BE2C (cell line): ENCODE measurements at places on chromosomes 12 and 14.

DNA sequence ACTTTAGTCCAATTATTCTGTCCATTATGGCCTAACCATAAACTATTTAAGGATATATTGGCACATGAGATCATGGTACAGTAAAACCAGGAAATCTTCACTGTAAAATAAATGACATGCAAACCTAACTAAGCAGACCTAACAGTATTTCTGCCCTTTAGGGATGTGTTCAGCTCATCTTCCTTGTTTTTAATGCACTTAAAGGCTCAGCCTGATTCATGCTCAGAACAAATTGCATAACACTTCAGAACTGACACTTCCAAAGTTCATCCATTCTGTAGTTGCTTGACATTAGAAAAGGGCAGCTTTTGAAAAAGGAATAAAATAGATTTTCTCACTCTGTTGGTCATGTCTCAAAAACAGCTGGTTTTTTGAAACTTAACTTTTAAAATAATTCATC, 708.5 kb downstream of the C12orf50 start:
- no peak for DNase-seq

DNA sequence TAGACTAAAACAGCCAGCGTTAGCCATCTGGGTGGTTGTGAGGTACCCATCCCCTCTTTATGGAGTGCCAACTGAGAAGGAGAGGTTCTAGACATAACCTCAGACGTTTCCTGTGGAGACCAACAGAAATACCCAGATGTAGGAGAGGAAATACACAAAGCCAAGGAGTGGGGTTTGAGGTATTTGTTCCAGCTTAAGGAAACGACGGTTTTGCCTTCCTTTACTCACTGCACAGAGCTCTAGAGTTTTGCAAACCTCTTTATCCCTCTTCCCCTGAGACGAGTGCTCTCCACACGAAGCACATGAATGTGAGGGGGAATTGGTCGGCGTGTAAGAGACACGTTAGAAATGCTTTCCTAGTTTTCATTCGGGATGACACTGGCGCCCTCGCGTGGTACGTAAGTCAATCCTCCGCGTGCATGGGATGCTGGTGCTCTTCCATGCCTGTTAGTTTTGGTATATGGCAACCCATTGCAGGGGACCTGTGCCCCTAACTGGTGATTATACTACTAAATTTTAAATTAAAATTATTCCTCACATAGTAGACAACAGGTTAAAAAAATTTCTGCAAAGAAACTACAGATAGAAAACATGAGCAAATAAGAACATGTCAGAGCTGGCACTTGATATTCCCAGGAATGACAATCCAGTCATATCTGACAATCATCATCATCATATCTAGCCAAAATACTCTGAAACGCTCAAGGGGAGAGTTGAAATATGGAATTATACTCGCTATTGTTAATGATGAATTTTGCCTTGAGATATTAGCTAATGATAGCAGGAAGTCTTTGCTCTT, 121.7 kb downstream of the PPM1H start:
- DNase-seq = peak; percentile 55

- no peak for DNase-seq
Observed at GRCh38 chr12:132525011-132525832, 35.3 kb downstream of the FBRSL1 start.

DNA sequence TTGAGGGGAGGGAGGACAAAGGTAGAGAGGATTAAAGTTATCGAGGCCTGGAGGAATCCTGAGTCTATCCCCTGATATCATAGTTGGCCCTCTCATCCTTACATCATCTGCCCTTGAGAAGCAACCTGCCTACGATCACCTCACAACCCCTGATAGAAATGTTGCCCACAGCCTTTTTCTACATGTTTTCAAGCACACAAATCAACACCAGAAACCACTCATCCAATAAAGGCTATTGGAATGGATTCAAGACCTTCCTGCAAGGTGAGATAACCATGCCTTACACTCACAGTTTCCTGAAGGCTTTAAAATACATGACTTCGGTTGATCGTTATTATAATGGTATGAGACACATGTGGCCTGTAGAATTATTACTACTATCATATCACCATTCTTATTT, 175.7 kb upstream of the EGLN3 start:
- DNase-seq = no peak

DNA sequence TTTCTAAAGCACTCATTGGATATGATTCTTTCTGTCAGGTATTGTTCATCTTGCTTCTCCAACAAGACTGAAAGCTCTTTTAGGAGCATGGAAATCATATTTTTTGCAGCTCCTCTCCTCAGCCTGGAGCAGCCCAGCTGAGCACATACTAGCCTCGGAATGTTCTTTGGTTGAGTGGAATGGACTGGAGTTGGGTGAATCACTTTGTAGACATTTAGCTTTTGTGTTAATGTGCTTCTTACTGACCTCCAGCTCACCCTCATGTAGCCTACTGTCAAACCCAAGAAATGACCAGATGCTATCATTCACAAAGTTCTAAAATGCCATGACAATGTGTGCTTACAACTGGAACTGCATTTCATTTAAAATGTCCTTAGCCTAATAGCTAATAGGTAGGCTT, 161.1 kb downstream of the NUAK1 start:
- DNase-seq = no peak

GRCh38 chr14:100434033-100434601, 111.0 kb downstream of the SLC25A47 start:
- DNase-seq = no peak

GRCh38 chr12:124370851-124371250, 76.0 kb downstream of the RFLNA start:
- DNase-seq = no peak

- DNase-seq = no peak
Observed at GRCh38 chr12:15429262-15429661, 107.0 kb downstream of the PTPRO start.

DNA sequence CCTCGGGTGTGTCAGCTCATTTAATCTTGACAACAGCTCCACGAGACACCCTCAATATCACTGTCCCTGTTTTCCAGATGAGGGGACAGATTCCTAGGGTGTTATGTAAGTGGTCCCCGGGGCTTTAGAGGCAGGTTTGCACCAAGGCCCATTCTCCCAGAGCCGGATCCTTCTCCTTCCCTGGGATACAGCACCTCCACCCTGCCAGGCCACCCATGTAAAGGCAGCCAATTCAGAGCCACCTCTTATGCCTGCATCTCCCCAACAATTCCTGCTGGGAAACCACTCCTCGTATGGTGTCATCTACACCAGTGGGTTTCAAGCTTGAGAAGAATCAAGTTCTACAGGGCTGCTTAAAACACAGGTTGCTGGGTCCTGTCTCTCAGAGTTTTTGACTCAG, 4.1 kb upstream of the CYP46A1 start:
- no peak for DNase-seq

DNA sequence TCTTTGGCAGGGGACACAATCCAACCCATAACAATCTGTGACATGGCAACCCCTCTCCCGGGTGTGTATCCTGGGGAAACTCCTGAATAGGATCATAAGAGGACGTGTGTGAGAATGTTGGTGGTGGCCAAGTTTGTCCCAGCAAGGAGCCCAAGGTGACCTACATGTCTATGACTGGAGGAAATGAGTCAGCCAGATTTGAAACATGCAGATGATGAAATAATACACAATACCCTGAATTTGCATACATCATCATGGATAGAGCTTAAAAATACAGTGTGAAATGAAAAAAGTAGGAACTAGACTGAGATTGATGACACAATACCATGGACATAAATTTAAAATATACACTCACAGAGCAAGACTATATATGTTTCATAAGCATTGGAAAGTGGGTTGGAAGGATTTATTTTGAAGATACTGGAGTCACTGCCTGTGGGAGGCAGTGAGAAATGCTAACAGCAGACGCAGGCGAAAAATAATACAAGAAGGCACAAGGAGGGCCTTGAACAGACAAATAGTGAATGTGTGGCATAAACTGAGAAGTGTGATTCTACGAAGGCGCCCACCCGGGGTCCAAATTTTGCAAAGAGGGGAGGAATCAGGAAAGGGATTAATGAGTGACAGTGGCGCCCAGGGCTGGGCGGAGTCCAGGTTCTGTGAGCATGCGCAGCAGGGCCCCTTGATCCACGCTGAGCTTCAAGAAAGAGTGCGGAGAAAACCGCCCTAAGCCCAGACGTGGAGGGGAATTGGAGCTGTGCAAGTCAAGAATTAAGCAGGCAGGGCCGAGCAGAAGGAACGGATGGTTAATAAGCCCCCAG, 7.0 kb upstream of the MAP1LC3B2 start:
- no peak for DNase-seq

- no peak for DNase-seq
Observed at GRCh38 chr12:83473408-83474095, 786.8 kb downstream of the TMTC2 start.

DNA sequence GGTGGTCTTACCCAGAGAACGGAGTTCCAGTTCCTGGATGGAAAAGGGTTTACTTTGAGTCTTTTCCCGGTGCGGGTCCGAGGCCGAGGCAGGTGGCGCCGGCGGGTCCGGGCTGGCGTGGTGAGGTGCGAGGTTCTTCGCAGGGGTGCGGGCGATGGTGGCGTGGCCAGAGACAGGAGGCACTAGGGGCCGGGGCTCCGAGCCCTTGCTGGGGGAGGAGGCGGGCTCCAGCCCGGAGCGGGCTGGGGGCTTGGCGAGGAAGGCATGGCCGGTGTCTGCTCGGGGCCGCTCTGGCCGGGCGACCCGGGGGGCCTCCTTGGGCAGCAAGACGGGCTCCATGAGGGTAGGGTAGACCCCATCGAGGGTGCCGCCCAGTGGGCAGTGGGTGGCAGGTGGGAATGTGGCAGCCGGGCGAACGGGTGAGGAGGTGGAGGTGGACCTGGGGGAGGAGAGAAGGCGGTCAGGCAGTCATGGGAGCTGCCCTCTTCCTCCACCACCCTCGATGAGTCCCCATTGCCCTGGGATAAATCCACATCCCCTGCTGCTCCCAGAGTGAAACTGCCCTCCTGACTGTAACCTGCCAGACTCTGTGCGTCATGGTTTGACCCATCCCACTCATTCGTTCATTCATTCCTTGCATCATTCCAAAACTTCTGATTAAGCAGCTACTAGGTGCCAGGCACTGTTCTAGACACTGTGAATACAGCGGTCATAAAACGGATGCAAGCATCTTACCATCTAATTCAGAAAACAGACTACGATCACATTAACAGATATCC, 42.0 kb downstream of the RFLNA start:
- DNase-seq = no peak

DNA sequence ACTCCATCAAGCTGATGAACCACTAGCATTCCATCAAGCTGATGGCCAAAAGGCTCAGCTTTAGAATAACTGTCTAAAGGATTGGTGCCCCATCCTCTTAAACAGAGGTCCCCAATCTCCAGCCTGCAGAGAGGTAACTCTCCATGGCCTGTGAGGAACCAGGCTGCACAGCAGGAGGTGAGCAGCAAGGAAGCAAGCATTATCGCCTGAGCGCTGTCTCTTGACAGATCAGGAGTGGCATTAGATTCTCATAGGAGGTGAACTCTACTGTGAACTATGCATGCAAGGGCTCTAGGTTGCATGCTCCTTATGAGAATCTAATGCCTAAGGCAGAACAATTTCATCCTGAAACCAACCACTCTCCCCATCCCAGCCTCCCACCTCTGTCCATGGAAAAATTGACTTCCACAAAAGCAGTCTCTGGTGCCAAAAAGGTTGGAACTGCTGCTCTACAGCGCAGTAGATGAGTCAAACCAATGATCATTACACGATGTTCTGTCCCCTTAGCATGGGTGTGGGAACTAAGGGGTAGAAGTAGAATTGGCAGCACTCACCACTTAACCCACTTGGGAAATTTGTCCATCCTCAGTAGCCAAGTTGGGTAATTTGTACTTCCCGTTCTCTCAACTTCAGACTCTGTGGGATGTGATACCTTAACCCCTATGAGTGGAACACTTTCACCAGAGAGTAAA, 66.9 kb downstream of the ANKS1B start:
- DNase-seq = no peak

- no peak for DNase-seq
Observed at GRCh38 chr14:23406244-23406643, 1.8 kb downstream of the MYH6 start.

DNA sequence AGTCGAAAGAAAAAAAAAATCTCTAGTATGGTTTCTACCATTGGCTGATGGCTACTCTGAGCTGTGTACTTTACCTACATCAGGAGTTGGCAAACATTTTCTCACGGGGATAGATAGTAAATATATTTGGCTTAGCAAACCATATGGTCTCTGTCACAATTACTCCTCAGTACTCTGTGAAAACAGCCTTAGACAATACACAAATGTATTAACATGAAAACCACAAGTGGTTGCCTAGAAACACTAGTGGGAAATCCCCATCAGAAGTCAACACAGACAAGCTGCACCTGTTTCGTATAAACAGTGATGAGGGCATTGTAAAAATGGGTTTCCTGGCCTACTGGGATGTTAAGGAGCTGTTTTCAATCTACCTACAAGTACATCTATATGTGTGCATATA, 84.6 kb upstream of the NAV3 start:
- DNase-seq = no peak

DNA sequence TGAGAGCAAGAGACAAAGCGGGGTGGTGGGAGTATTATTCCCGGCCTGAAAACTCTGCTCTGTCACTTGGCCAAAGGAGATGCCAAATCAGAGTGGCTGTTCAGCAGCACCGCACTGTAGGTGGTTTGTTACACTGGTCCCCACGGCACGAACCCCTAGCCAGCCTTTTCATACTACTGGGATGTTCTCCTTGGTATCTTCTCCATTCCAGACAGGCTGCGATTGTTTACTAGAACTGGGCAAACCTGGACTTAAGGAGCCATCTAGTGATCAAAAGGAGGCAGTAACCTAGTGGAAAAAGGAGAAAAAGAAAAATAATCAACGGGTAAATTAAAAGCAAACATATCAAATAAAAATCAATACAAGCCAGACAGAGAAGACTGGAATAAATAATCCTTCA, 58.9 kb upstream of the TMTC2 start:
- no peak for DNase-seq

DNA sequence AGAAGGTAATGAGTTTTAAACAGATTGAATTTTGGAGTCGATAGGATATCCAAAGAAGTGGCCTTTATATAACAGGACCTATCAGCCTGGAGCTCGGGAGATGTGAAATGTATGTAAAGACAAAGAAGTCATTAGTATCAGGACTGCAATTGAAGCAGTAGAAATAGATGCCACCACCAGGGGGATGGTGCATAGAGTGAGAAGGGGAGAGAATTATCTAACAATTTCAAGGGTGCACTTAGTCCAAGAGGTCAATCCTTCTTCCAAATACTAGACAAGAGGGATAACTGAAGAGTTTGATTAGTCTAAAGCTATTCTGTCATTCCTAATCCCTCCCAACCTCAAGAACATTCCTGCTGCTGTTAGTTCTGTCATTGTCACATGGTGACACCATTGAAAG, 127.8 kb downstream of the CFAP54 start:
- DNase-seq = no peak

DNA sequence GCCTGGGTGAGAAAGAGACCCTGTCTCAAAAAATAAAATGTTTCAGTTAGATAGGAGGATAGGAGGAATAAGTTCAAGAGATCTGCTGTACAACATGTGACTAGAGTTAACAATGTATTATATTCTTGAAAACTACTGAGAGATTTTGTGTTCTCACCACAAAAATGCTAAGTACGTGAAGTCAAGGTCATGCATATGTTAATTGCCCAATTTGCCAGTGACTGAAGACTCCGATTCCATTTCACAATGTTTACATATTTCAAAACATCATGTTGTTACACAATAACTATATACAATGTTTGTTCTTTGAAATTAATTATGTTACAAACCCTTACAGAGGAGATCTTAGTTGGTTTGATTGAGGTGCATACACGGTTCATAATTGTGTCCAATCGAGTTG, 52.1 kb downstream of the SLC15A4 start:
- DNase-seq = no peak
